ENCODE measurements at places on chromosomes 4 and X. TPM values are rescaled to one million over a fixed set of nuclear protein-coding genes. Genes with fewer than 3 reads are reported as not detected.

The PCYT1B gene
- total RNA-seq: not detected

The PHKA1 gene
- 6.3 TPM for total RNA-seq

The FATE1 gene
- total RNA-seq: not detected

The STPG2 gene
- total RNA-seq: not detected

The GPR82 gene
- total RNA-seq: 0.88 TPM

The TNIP3 gene
- not detected for total RNA-seq

The MAGEA2B gene
- total RNA-seq: not detected

The PASD1 gene
- total RNA-seq: not detected

The DGKQ gene
- 119 TPM for total RNA-seq

The VEGFD gene
- not detected for total RNA-seq

The HELQ gene
- total RNA-seq: 59.4 TPM

The CSAG1 gene
- not detected for total RNA-seq

The C4orf33 gene
- 14.9 TPM for total RNA-seq

The CAPN6 gene
- not detected for total RNA-seq

The USP51 gene
- total RNA-seq: 0.83 TPM

The TLR6 gene
- total RNA-seq: 1.5 TPM

The MAGEA2 gene
- total RNA-seq: not detected

The NHS gene
- 2.9 TPM for total RNA-seq

The PPP1R2C gene
- total RNA-seq: not detected

The SCRG1 gene
- total RNA-seq: not detected

The ARHGEF6 gene
- 29.7 TPM for total RNA-seq

The REELD1 gene
- 0.80 TPM for total RNA-seq

The KIAA1210 gene
- total RNA-seq: not detected

The PAGE1 gene
- total RNA-seq: not detected

The FAM53A gene
- 1.5 TPM for total RNA-seq

The LRRC66 gene
- 1.7 TPM for total RNA-seq

The SMR3B gene
- not detected for total RNA-seq

The ARR3 gene
- not detected for total RNA-seq

The FRG2 gene
- not detected for total RNA-seq

The SOX3 gene
- not detected for total RNA-seq

The SLC38A5 gene
- 10.6 TPM for total RNA-seq

The TRAM1L1 gene
- not detected for total RNA-seq

The ZCCHC4 gene
- 14.7 TPM for total RNA-seq

The SGMS2 gene
- 166 TPM for total RNA-seq

The SPOCK3 gene
- total RNA-seq: 1.7 TPM

The CHRDL1 gene
- 12.5 TPM for total RNA-seq
